ENCODE measurements at places on chromosomes 3 and 15. TPM values are rescaled to one million over a fixed set of nuclear protein-coding genes. Genes with fewer than 3 reads are reported as not detected.

PHLDB2 gene
- polyA plus RNA-seq: 2.9 TPM

MST1R gene
- polyA plus RNA-seq: 0.57 TPM

CYP11A1 gene
- polyA plus RNA-seq: 0.24 TPM

DNA sequence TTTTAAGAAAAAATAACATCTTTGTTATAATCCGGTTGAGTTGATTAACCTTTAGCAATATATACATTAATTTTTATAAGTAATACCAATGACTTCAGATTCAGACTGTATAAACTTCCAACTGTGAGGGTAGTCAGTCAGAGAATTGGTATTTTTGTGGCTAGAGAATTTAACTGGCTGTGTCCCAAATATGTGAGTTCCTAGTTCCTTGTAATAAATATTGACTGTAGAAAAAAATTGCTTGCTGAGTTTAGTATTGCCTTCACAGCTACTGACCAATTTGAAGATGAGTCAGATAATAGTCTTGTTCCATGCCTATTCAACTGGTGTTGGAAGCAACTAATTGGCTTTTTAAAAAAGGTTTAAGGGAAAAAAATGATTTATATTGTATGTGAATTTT, 210.8 kb downstream of the GAP43 start:
- H3K4me3 ChIP-seq: no peak overlapping the region
- DNase-seq: no peak
- no peaks in the 10 kb centered on the region for H3K4me1 ChIP-seq
- no peaks in the 10 kb centered on the region for H3K27me3 ChIP-seq
- no peak overlapping the region for H3K27ac ChIP-seq

P2RY1 gene
- 0.25 TPM for polyA plus RNA-seq

DNA sequence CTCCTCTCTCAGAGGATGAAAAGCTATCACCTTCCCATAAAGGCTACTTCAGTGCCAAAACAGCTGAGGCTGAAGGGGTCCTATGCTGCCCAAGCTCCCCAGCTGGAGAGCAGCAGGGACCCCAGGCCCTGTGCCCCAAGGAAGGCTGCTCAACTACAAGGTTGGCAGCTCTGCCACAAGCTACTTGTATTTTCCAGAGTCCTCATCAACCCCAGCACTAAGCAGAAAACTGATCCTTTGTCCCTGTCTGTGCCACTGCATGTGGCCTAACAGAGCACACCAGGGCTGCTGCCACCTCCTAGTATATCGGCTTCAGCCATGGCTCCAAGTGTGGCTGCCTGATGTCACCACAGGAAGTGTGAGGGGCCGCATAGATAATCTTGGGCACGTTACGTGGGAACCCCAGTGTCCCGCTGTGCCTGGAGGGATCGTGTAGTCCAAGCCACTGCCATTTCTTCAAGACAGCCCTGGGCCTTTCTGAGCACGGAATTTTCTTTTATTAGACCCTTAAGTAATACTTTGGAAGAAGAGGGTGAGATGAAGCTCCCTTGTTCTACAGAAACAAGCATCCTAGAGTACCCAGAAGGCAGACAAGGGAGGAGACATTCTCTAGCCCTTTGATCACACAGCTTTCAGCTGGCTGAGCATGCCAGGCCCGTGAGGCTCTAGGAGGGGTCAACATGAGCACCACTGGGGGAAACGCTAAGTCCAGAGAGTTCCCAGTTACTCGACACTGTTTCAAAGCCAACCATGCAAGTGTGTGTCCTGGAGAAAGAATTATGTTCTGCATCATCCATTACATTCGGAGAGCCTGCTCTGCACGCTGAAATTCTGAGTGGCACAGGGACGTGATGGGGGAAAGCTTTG, 60.7 kb downstream of the CAPN7 start:
- peaks cover 31% of the 10 kb centered on the region for H3K4me1 ChIP-seq
- no peak overlapping the region for H3K4me3 ChIP-seq
- H3K27me3 ChIP-seq: no peaks in the 10 kb centered on the region
- no peaks in the 10 kb centered on the region for H3K36me3 ChIP-seq

WDR93 gene
- polyA plus RNA-seq: not detected

GRCh38 chr3:187196573-187197334, 532 bp upstream of the RTP1 start:
- no peak overlapping the region for H3K4me3 ChIP-seq
- no peaks in the 10 kb centered on the region for H3K4me1 ChIP-seq
- no peak overlapping the region for H3K27ac ChIP-seq
- no peaks in the 10 kb centered on the region for H3K36me3 ChIP-seq

ARIH1 gene
- 35.6 TPM for polyA plus RNA-seq

GRCh38 chr15:101684384-101684783, 32.2 kb upstream of the TM2D3 start:
- H3K36me3 ChIP-seq: peaks cover 91% of the 10 kb centered on the region
- H3K27ac ChIP-seq: no peak overlapping the region
- no peak overlapping the region for H3K4me3 ChIP-seq

GRCh38 chr3:107436029-107436428, 58.8 kb downstream of the CCDC54 start:
- no peak for DNase-seq
- H3K27me3 ChIP-seq: no peaks in the 10 kb centered on the region
- no peak overlapping the region for H3K27ac ChIP-seq
- no peaks in the 10 kb centered on the region for H3K4me1 ChIP-seq
- H3K4me3 ChIP-seq: no peak overlapping the region

GOLGA8O gene
- 0.05 TPM for polyA plus RNA-seq

GRCh38 chr3:8482960-8483665, 18.5 kb upstream of the LMCD1 start:
- peak overlapping the region; percentile 65 for H3K27ac ChIP-seq
- H3K4me1 ChIP-seq: peaks cover 36% of the 10 kb centered on the region
- peak; percentile 73 for DNase-seq

DNA sequence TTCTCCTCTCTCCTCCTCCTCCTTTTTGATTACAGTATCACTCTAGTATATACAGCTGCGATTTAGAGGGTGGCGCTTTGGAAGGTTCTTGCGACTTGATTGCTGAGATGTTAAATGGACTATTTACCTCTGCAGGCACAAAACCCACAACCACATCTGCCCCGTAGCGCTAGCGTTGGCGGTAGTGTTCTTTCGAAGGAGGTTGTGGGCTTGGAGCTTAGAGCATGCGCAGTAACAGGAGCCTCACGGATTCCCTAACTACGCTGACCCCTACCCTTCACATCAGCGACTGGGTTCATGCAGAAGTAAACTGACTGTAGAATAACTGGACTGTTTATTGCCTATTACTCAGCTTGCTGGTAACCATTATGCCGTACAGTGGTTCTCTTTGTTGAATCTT, 58.0 kb downstream of the CGGBP1 start:
- no peaks in the 10 kb centered on the region for H3K27me3 ChIP-seq
- peak overlapping the region; percentile 45 for H3K4me3 ChIP-seq
- H3K4me1 ChIP-seq: no peaks in the 10 kb centered on the region
- DNase-seq: no peak

GPR156 gene
- polyA plus RNA-seq: 0.05 TPM

VPS39 gene
- polyA plus RNA-seq: 43.3 TPM

C3orf20 gene
- polyA plus RNA-seq: 0.01 TPM

LMOD3 gene
- polyA plus RNA-seq: 9.0 TPM

DNA sequence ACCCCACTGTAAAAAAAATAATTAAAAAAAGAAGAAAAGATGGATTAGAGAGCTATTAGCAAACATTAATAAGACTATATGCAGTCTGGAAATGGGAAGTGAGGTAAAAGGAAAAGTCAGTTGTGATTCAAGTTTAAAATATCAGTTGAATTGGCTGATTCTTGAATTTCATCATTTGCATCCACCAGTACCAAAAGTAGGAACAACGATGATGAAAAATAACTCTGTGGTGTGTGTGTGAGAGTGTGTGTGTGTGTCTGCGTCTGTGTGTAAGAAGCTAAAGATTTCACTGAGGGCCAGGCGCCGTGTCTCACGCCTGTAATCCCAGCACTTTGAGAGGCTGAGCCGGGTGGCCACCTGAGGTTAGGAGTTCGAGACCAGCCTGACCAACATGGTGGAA, 56.0 kb upstream of the SLC4A7 start:
- no peak for DNase-seq
- H3K4me3 ChIP-seq: no peak overlapping the region
- H3K27me3 ChIP-seq: no peaks in the 10 kb centered on the region
- no peak overlapping the region for H3K27ac ChIP-seq

C2CD4A gene
- polyA plus RNA-seq: 0.04 TPM

TSEN2 gene
- polyA plus RNA-seq: 14.2 TPM

GCSAM gene
- polyA plus RNA-seq: 0.25 TPM

NEK10 gene
- 4.1 TPM for polyA plus RNA-seq

GRCh38 chr3:128714887-128715491, 11.0 kb upstream of the RAB7A start:
- H3K27me3 ChIP-seq: no peaks in the 10 kb centered on the region
- H3K4me3 ChIP-seq: no peak overlapping the region
- H3K4me1 ChIP-seq: no peaks in the 10 kb centered on the region
- H3K36me3 ChIP-seq: no peaks in the 10 kb centered on the region

DNA sequence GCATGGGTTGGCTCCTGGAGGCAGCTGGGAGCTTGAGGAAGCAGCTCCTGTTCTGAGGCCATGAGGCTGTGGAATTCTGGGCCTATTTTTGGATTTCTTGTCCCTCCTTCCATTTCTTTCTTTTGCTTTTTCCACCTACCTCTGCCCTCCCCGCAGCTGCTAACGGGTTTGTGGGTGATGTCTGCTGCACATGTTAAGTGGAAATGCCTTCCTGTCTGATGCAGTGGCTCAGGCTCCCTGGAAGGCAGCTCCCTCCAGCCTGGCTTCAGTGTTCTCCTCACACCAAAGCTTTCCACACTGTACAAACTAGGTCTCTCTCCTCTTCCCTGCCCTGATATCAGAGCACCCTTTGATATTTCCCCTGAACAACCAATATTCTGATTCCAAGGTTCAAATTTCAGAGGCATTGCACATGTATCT, 33.8 kb upstream of the ESYT3 start:
- no peak overlapping the region for H3K27ac ChIP-seq
- peaks cover 22% of the 10 kb centered on the region for H3K4me1 ChIP-seq
- no peaks in the 10 kb centered on the region for H3K27me3 ChIP-seq
- H3K36me3 ChIP-seq: no peaks in the 10 kb centered on the region
- no peak overlapping the region for H3K4me3 ChIP-seq
- DNase-seq: no peak

- H3K36me3 ChIP-seq: no peaks in the 10 kb centered on the region
- no peak overlapping the region for H3K4me3 ChIP-seq
- peak overlapping the region; percentile 4 for H3K27ac ChIP-seq
- no peak for DNase-seq
- no peaks in the 10 kb centered on the region for H3K4me1 ChIP-seq
Measured at GRCh38 chr3:51340013-51340829, 44.9 kb upstream of the MANF start.

- H3K27me3 ChIP-seq: no peaks in the 10 kb centered on the region
- peaks cover 5% of the 10 kb centered on the region for H3K4me1 ChIP-seq
- no peak overlapping the region for H3K27ac ChIP-seq
- no peak for DNase-seq
- H3K4me3 ChIP-seq: no peak overlapping the region
Measured at GRCh38 chr3:171462224-171462623, 2.0 kb upstream of the TNIK start.

GP9 gene
- polyA plus RNA-seq: 0.09 TPM

DNA sequence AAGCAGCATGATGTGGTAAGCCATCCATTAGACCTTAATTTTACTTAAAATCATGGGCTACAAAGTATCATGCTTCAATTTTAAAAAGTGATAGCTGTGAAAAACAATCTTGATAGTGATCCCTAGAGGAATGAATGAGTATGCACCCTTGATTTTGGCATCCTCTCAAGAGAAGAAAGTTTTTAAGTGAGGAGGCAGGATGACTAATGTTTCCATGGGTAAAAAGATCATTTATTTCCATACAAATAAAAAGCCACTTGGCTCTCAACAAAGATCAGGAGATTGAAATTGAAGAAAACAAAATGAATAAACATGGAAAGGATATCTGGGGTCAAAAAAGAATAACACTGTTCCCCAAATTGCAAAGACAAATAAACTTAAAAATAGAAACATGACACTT, 305.4 kb downstream of the MEX3B start:
- H3K4me3 ChIP-seq: no peak overlapping the region
- DNase-seq: no peak
- H3K4me1 ChIP-seq: no peaks in the 10 kb centered on the region
- no peaks in the 10 kb centered on the region for H3K36me3 ChIP-seq
- H3K27ac ChIP-seq: no peak overlapping the region

DNA sequence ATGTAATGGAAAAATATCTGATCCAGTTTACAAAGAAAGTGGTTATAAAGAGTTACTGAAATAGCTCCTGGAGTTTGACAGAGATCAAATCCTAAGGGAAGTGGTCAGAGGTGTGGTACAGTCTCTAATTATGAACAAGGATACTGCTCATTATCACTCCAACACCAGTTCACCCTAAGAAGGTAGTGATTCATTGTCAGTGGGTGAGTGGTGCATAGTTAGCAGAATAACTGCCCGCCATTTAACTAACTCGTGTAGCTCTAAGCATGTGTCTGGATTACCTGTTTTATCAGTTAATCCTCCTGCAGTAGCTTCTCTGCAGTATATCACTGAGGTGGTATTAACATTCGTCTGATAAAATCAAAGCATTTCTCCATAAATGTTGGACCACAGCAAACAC, 700.1 kb downstream of the NLGN1 start:
- no peak for DNase-seq
- no peaks in the 10 kb centered on the region for H3K27me3 ChIP-seq
- no peak overlapping the region for H3K4me3 ChIP-seq
- no peaks in the 10 kb centered on the region for H3K4me1 ChIP-seq

- no peaks in the 10 kb centered on the region for H3K36me3 ChIP-seq
- DNase-seq: no peak
- H3K4me3 ChIP-seq: no peak overlapping the region
- no peaks in the 10 kb centered on the region for H3K4me1 ChIP-seq
Measured at GRCh38 chr3:148532326-148532725, 165.4 kb upstream of the AGTR1 start.

DNA sequence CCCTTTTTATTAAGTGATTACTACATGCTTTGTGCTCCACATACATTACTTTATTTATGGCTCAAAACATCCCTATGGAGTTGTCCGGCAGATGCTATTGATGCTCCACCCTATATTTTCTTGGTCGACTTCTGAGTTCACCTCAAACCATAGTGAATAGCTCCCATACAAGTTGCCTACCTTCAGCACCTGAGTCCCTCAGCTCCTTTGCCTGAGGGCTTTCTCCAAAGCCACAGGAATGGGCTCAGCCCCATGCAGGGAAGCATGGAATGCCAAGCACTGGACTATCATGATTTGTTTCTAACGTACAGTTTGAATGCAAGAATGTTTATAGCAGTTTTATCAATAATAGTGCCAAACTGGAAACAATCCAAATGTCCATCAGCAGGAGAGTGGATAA, 124.8 kb upstream of the TNIK start:
- H3K27ac ChIP-seq: no peak overlapping the region
- H3K27me3 ChIP-seq: no peaks in the 10 kb centered on the region

GRCh38 chr15:65088643-65089021, 12.1 kb downstream of the KBTBD13 start:
- H3K27ac ChIP-seq: peak overlapping the region; percentile 87
- H3K4me1 ChIP-seq: peaks cover 48% of the 10 kb centered on the region
- H3K36me3 ChIP-seq: peaks cover 7% of the 10 kb centered on the region
- no peak for DNase-seq
- H3K27me3 ChIP-seq: no peaks in the 10 kb centered on the region

GRCh38 chr3:13650210-13651056, 101.5 kb downstream of the FBLN2 start:
- H3K4me3 ChIP-seq: no peak overlapping the region
- H3K27me3 ChIP-seq: peaks cover 19% of the 10 kb centered on the region
- peaks cover 4% of the 10 kb centered on the region for H3K4me1 ChIP-seq
- H3K36me3 ChIP-seq: no peaks in the 10 kb centered on the region

GRCh38 chr15:98289747-98290146, 329.2 kb downstream of the ARRDC4 start:
- H3K27me3 ChIP-seq: peaks cover 7% of the 10 kb centered on the region
- no peak for DNase-seq
- H3K4me3 ChIP-seq: no peak overlapping the region
- H3K27ac ChIP-seq: no peak overlapping the region
- H3K36me3 ChIP-seq: no peaks in the 10 kb centered on the region

Measured in psoas muscle (tissue), 8 donors.